ENCODE measurements at places on chromosomes 12 and 14.

GRCh38 chr12:132066345-132066685 is 77.8 kb downstream of the DDX51 start:
- DNase-seq, result no peak

GRCh38 chr14:50059763-50060616 is 56.4 kb downstream of the VCPKMT start:
- no peak for DNase-seq

DNA sequence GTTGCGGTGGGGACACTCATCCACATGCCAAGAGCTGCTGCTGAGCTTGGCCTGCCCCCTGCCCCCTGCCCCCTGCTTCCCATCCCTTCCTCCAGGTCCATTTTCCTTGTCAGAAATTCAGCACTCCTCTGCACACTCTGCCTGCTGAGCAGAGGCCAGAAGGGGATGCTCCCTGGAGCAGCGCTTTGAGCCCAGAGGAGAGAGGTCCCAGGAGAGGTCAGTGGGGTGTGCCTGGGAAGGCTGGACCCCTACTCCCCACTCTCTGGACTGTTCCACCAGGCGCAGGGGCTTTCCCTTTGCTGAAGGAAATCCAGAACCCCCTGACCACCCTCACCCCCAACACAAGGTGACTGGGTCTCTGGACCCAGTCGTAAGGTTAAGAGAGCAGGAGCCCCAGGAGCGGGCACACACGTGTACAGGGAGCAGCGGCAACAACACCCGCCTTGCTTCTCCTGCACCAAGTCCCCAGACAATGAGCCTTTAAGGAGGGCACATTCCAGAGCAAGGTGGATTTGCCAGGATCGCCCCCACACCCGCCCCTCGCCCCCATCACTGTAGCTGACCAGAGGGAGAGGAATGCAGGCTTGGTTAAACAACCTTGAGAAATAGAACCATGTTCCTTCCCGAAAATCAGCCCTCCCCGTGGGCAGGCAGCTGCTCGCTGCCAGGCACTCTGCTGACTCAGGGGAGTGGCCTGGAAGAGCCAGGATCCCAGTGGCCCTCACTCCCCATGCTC is 30.7 kb downstream of the ISCA2 start:
- no peak for DNase-seq

DNA sequence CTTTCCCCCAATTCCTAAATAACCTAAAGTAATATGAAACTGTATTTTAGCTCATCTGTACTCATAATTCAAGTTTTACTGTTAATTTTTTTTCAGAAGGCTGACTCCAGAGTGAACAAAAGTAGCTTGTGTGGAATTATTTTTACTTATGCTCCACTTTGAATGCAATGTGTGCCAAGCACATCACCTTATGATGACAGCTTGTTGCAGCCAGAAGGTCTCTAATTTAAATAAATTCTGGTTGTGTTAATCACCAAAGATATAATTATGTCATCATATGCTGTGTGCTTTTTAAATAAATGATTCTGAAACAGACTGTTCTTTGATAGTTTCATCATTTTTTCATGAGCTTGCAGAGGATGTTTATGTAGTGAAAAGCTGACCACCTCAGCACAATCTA is 283.1 kb downstream of the TMEM117 start:
- DNase-seq, result no peak

- DNase-seq, result no peak
These were observed 158.6 kb upstream of the ALG10B start for GRCh38 chr12:38157933-38158401.

- DNase-seq, result no peak
These were observed 6.4 kb upstream of the TC2N start for GRCh38 chr14:91873471-91874415.

- no peak for DNase-seq
These were observed 66.6 kb downstream of the MON2 start for GRCh38 chr12:62533087-62533754.
